ENCODE measurements at places on chromosomes 7 and 10.

DNA sequence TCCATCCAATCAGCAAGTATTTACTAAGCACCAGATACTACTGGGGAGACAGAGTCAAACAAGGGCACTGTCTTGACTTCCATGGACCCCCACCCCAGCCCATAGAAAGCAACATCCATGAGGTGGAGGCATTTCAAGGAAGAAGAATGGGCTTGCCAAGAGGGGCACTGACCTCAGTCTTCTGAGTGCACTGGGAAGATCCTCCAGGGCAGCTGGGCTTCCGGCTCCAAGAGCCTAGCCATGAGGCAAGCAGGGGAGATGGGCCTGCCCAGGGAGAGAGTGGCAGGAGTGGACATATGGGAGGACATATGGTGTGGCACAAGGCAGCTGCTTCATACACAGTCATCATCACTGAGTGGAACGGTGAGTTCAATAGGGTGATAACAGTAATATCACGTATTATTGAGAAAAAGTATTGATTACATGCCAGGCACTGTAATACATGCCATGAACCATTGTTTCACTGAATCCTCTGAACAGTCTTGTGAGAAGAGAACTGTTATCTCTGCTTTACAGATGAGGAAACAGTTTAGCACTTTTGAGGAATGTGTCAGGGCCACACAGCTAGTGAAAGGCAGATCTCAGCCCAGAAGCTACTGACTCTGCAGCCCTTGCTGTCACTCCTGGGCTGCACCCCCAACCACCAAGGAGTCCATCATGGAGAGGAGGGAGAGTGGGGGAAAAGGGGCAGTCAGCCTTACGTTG lies 331.7 kb upstream of the ZMIZ1 start:
- DNase-seq: no peak

- no peak for DNase-seq
Measured at GRCh38 chr7:30896036-30896435, 15.6 kb upstream of the AQP1 start.

- DNase-seq: no peak
Measured at GRCh38 chr7:50022991-50023390, 70.1 kb downstream of the ZPBP start.

DNA sequence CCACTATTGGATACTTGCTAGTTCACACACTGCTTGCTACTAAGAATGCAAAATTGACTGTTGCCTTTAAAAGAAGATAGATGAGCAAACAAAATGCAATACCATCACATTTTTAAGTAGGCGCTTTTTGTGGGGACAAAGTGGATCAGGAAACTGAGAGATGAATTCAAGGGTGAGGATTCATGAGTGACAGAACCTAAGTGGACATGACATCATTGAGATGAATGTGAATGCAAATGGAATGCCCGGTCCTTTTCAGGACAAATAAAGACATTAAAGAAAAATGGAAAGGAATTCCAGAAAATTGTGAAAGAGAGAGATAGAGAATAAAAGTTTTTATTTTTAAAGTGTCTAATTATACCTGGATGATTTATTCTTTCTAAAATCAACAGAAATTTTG lies 106.3 kb upstream of the AKR1E2 start:
- DNase-seq: no peak

DNA sequence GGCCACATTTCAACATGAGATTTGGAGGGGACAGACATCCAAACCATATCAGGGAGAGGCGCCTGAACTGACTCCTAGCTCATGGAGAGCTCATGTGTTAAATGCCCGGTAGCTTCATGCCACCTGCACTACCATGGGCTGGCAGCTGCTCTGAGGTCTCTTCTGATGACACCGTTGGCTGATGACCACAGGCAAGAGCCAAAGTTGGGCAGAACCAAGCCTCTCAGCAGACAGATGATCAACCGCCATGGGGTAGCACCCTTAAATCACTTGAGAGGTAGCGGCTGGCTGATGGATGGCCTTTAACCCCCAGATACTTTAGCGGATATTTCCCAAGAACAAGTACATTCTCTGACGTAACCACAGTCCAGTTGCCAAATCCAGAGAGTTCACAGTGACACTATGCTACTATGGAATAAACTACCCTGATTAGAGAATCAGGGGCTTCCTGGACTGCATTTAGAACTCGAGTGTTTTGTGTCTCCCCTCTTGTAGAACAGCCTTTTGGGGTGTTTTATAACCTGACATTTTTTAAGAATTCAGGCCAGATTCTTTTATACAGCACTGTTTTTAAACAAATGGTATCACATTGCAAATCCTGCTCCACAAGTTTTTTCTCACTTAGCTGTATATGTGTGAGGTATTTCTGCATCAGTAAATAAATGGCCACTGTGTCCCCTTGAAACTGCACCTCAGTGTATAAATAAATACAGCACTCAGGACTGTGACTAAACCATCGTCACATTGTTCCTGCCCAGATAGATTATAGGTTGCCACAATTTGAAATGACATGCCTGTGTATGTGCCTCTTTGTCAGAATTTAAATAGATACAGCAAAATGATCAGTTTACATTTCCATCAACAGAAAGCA lies 30.8 kb upstream of the DRGX start:
- no peak for DNase-seq

- DNase-seq: no peak
Measured at GRCh38 chr7:8413600-8413999, 19.8 kb upstream of the NXPH1 start.

- DNase-seq: no peak
Measured at GRCh38 chr7:30813466-30813865, 42.2 kb downstream of the MINDY4 start.

- no peak for DNase-seq
Measured at GRCh38 chr7:139103057-139103815, 6.3 kb downstream of the ZC3HAV1 start.

DNA sequence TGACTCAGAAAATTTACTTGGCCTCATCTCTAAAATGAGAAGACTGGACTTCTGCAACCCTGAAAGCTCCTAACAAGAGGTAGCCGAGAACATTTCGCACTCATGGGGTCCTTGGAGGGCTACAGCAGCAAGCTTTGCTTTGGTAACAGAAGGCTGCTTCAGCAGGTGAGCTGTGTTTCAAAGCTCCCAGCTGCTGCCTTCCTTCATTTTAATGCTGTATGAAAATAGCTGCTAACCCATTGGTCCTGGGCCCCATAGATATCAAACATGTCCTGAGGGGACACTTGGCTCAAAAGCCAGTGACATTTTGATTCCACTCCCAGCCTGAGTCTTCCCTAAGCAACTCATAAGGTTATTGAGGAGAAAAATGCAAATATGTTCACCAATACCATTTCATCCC lies 14.3 kb upstream of the MALSU1 start:
- DNase-seq: no peak

GRCh38 chr10:128850647-128851046 lies 616.4 kb upstream of the MGMT start:
- DNase-seq: no peak

GRCh38 chr7:121940918-121941317 lies 68.0 kb downstream of the PTPRZ1 start:
- DNase-seq: no peak

All from T-helper 9 cell (primary cell).